ENCODE measurements at places on chromosomes 13 and 19. TPM values are rescaled to one million over a fixed set of nuclear protein-coding genes. Genes with fewer than 3 reads are reported as not detected.

- H3K27ac ChIP-seq: no peak overlapping the region
- H3K4me1 ChIP-seq: peaks cover 5% of the 10 kb centered on the region
- no peak overlapping the region for H3K4me3 ChIP-seq
- H3K36me3 ChIP-seq: no peaks in the 10 kb centered on the region
- H3K27me3 ChIP-seq: no peaks in the 10 kb centered on the region
Measured at GRCh38 chr19:34590228-34590627, 86.7 kb downstream of the SCGB2B2 start.

DNA sequence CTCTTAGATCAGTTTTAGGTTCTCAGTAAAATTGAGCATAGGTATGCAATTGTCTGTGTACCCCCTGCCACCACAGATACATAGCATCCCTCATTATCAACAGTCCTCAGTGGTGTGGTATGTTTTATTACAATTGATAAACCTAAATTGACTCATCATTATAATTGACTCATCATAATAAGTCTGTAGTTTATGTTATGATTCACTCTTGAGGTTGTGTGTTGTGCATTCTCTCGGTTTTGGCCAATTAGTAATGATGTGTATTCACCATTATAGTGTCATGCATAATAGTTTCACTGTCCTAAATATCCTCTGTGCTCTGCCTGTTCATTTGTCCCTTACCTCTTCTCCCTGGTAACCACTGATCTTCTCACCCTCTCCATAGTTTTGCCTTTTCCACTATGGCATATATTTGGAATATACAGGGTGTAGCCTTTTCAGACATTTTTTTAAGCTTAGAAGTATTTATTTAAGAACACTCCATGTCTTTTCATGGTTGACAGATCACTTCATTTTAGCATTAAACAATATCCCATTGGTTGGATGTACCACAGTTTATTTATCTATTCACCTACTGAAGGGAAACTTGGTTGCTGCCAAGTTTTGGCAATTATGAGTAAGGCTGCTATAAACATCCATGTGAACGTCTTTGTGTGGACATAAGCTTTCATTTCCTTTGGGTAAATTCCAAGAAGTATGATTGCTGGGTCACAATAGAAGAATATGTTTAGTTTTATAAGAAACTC, 1620.6 kb upstream of the MIR17HG start:
- H3K4me3 ChIP-seq: no peak overlapping the region
- no peak for DNase-seq
- H3K4me1 ChIP-seq: no peaks in the 10 kb centered on the region
- H3K27me3 ChIP-seq: no peaks in the 10 kb centered on the region
- no peaks in the 10 kb centered on the region for H3K36me3 ChIP-seq

PSG1 gene
- not detected for total RNA-seq

DNA sequence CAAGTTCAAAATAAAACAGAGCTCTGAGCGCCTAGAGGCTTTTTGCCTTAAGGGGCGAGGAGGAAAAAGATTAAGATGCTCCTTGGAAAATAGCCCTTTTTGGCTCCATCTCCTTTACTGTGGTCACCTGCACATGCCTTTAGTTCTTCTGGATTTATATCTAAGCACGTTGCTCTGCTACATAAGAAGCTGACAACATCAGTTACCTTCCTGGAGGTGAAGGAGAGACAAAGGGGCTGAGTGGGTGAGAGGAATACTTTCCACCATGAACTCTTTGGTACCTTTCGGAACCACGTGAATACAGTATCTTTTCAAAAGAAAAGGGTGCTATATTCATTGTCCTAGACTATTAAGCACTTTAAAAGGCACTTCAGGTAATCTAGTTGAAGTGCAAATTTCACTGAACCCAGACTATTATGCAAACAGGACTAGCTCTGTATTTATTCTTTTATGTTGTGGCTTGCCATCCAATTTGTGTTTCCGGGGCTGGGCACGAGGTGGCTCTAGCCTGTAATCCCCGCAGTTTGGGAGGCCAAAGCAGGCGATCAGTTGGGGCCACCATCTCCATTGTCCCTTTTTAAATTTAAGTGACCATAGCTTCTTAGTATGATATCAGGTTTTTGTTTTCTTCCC, 201.5 kb downstream of the TM9SF2 start:
- no peaks in the 10 kb centered on the region for H3K27me3 ChIP-seq
- no peaks in the 10 kb centered on the region for H3K4me1 ChIP-seq
- H3K4me3 ChIP-seq: no peak overlapping the region
- H3K27ac ChIP-seq: no peak overlapping the region
- H3K36me3 ChIP-seq: no peaks in the 10 kb centered on the region

- no peaks in the 10 kb centered on the region for H3K36me3 ChIP-seq
- H3K4me1 ChIP-seq: peaks cover 44% of the 10 kb centered on the region
- H3K4me3 ChIP-seq: no peak overlapping the region
Measured at GRCh38 chr19:4988770-4989251, 19.9 kb downstream of the KDM4B start.

- H3K27ac ChIP-seq: no peak overlapping the region
- H3K4me1 ChIP-seq: no peaks in the 10 kb centered on the region
- DNase-seq: no peak
- H3K36me3 ChIP-seq: no peaks in the 10 kb centered on the region
- no peaks in the 10 kb centered on the region for H3K27me3 ChIP-seq
Measured at GRCh38 chr13:91904005-91904404, 505.6 kb downstream of the GPC5 start.

CAMSAP3 gene
- 0.72 TPM for total RNA-seq
